ENCODE measurements at places on chromosomes 12 and 14.

GRCh38 chr12:68361953-68362352, 29.8 kb upstream of the MDM1 start:
- no peak for DNase-seq

DNA sequence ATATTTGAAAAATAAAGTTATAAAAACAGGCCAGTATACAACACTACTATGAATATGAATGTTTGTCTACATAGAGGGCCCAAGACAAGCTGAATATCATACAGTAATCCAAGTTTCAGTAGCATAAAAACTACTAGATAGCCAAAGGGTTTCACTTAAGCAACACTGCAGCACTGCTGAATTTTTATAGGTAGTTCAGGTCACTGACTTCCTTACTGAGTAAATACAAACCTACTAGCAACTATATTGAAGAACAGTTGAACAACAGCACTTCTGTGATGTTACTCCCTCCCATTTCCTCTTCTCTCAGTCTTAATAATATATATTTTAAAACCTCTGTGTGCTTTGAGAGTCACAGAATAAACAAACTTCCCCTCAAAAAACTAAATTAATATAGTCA, 42.7 kb downstream of the GTF2A1 start:
- DNase-seq = no peak

DNA sequence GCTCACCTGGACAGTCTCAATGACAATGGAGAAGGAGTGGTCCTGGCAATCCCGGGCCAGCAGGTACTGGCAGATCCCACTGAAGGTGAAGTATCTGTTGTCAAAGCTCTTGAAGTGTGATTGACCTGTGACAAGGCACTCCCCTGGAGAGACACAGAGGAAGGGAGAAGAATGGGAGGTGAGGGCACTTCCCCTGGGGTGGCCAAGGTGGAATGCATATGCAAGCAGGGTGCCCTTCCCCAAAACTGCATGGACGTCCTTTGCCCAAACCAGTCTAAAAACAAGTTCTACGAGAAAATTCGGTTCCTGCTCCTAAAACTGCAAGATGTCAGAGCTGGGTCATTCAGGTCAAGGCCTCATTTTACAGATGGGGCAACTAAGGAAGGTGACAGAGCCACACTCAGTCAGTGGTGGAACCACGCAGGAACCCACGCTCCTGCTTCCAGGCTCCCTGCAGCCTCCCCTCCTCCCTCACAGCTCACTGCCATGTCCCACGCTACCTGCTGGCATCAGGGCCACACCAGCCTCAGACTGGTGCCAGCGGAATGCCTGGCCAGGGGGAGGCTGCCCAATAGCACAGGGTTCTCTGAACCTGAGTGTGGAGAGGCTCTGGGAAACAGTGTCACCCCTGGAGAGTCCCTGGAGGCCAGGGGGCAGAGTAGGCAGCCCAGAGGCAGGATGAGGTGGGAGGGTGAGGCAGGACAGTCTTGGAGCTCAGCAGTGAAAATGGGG, 59.2 kb downstream of the VWF start:
- no peak for DNase-seq

- no peak for DNase-seq
These were observed 73.3 kb downstream of the NCOR2 start for GRCh38 chr12:124493809-124494750.

DNA sequence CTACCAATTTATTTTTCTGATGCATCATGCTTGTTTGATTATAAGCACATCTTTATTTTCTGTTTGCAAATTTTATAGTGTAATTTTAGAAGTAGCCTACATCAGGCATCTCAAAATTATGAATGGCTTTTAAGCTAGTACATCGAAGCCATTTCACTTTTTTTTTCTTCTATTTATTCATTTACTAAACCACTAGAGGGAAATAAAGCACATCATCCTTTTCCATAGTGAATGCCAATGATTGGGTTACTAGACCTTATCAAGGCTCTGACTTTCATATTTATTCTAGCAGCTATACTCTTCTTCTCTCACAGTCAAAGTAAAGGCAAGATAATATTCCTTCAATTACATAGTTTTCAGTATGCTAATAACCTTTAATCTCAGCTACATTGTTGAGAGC, 736.4 kb upstream of the LRFN5 start:
- no peak for DNase-seq

DNA sequence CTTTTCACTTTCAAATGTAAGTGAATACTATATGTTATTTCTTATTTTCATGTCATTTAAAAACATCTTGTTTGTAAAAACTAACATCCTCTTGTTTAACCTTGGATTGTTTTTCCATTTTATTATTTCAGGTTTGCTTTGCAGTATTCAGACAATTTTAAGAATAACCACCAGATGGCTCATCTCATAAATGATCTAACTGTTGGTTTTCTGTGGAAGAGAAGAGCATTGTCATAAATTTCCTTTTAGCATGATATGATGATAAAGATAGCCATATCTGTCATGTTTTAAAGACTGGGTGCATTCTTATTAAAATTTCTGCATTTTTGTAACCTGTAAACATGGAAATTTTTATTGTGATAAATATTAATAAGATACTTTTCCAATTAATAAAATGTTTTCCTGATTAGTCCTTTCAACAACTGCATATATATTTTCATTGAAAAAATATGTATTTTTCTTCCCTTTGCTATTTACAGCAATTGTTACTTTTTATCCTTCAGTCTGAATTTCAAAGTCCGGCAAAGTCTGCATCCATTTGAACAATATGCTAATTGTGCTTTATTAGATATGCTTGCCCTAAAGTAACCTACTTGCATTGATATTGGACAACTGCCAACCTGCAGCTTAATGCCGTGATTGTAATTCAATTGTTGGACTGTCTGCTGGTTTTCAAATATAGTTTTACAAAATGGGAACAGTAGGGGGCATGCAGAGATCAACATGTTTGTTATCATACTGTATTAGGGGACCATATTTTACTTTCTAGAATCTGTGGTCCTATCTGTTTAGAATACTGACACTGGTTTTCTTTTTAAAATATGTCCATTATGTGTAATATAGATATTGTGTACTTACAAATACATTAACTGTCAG, 163.4 kb downstream of the GARIN6 start:
- DNase-seq = no peak

GRCh38 chr12:80188576-80188975, 89.2 kb downstream of the OTOGL start:
- no peak for DNase-seq
